HT1080 (cell line): ENCODE measurements at places on chromosomes 12 and 14. TPM values are rescaled to one million over a fixed set of nuclear protein-coding genes. Genes with fewer than 3 reads are reported as not detected.
A peak's percentile ranks its signal among the peaks of the same experiment; 100 is the strongest.

Gene PRKAG1
- 101 and 104 TPM in 2 replicates for total RNA-seq

Gene BDKRB2
- 0.03 TPM in 1 of 2 replicates, not detected in the other for total RNA-seq

Gene KRT6C
- not detected in 2 replicates for total RNA-seq

Gene PTHLH
- 0.13 and 0.87 TPM in 2 replicates for total RNA-seq

Gene JAG2
- total RNA-seq = 0.47 and 0.48 TPM in 2 replicates

Gene SLC7A7
- total RNA-seq = 1.1 and 2.0 TPM in 2 replicates

Gene NTF3
- total RNA-seq = not detected in 2 replicates

Gene PPFIA2
- total RNA-seq = 1.8 TPM in 2 replicates

Gene FAM234B
- 2.5 and 4.5 TPM in 2 replicates for total RNA-seq

GRCh38 chr14:71141701-71142374 is 234.6 kb downstream of the PCNX1 start:
- no peak for DNase-seq

DNA sequence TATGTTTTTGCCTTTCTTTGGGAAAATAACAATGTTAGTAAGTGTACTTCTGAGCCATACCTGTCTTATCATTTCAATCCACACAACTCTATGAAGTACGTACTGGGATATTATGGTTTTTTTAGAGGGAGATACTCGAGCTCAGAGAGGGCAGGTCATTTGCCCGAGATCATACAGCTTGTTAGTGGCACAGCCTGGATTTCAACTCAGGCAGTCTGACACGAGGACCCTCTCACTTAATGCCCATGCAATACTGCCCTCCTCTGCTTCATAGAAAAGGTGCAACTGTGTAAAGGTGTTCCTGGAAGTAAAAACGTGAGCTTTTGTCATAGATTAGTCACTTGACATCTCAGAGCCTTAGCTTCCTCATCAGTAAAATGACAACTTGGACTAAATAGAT is 128.0 kb downstream of the NDUFA12 start:
- DNase-seq = peak; percentile 35

DNA sequence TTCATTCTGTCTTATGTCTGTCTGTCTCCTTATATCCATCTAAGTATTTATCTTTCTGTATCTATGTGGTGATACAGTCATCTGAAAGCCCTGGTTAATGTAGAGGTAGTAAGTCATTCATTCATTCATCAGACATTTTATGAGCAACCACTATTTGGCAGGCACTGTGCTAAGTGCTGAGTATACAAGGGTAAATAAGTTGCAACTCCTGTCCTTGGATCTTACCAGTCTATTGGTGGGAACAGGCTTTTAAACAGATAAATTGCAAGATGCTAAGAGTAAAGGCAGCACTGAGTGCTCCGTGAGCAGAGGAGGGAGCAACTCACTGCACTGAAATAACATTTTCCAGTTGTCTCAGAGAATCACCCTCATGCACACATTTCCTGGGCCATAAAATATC is 68.6 kb downstream of the TMEM30B start:
- DNase-seq = no peak

DNA sequence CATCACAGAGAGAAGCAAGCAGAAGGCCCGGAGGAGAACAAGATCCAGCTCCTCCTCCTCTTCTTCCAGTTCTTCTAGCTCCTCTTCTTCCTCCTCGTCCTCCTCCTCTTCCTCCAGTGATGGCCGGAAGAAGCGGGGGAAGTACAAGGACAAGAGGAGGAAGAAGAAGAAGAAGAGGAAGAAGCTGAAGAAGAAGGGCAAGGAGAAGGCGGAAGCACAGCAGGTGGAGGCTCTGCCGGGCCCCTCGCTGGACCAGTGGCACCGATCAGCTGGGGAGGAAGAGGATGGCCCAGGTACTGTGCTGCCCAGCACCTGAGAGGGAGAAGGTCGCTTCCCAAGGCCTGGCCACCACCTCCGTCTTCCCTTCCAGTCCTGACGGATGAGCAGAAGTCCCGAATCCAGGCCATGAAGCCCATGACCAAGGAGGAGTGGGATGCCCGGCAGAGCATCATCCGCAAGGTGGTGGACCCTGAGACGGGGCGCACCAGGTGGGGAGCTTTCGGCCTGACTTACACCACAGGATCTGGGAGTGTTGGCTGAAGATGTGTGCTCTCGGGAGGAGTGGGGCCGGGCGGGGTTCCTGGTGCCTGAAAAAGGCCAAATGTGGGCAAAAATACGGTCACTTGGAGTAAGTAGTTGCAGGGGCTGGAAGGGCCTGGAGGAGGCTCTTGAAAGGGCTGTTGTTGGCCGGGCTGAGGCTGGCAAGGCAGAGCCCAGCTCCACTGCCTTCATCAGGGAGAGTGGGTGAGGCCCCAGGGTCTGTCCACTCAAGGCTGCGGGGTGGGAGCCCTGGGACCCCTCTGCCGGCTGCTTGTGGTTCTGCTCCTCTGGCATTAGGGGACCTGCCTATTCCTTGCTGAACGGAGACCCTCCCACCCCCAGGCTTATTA is 1.4 kb downstream of the ARL6IP4 start:
- DNase-seq = no peak

GRCh38 chr14:33510063-33510481 is 440.8 kb downstream of the EGLN3 start:
- peak; percentile 10 for DNase-seq

- no peak for DNase-seq
Measured at GRCh38 chr12:30041096-30041495, 257.4 kb upstream of the TMTC1 start.

GRCh38 chr12:66058554-66058953 is 72.0 kb downstream of the LLPH start:
- DNase-seq = no peak

GRCh38 chr12:25500651-25501050 is 52.4 kb downstream of the LMNTD1 start:
- no peak for DNase-seq

DNA sequence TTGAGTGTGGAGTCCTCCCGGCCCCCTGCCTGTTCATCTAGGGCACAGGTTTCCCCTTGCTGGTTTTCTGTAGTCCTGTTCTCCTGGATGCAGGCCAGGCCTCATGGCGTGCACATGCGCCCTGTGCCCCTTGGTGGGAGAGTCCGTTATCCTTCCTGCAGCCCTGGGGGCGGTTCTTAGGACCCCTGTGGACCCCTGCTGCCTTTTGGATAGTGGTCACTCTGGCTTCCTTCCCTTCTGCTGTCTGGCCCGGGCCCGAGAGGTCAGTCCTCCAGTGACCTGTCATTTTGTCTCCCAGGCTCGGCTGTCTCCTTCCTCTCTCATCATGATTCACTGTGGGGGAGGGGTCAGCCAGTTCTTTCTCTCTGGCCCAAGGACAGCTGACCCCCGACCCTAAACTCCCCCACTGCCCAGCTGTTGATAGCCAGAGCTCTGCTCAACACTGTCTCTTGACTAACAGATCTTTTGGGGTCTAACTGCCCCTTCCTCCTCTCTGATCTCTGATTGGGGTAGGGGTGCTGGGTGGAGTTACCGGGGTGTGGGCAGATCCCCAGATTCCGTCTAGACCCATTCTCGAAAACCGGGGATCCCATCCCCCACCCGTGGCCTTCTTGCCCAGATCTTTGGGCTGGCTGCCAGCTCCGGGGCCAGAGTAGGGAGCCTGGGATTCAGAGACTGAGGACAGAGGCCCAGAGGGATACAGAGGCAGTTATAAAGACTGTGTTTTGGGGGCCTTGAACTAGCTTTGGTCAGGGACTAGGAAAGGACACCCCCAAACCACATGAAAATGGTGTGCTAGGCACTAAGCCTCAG is 7.0 kb downstream of the CCND2 start:
- DNase-seq = no peak

DNA sequence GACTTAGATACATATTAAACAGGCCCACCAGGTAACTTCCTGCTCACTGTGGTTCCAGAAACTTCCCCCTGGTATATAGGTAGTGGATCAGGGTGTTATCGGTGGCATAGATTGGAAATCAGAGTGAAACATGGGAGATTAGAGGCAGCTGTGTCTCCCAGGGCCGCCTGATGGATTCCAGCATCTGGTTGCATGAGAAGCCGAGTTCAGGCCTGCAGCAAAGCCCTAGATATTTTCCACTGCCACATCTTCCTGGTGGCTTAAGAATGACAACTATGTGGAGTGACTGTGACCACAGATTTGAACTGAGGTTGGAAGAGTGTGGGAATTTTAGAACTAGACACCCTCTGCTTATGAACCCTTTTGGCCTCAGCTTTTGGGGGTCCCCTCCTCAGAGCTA is 184.8 kb upstream of the NTF3 start:
- DNase-seq = no peak

GRCh38 chr14:20802341-20803084 is at the start of gene RNASE1:
RNASE1 (minus strand) TSS chr14:20802844; CDS start chr14:20802068, 776 bp downstream.
- peak; percentile 57 for DNase-seq

DNA sequence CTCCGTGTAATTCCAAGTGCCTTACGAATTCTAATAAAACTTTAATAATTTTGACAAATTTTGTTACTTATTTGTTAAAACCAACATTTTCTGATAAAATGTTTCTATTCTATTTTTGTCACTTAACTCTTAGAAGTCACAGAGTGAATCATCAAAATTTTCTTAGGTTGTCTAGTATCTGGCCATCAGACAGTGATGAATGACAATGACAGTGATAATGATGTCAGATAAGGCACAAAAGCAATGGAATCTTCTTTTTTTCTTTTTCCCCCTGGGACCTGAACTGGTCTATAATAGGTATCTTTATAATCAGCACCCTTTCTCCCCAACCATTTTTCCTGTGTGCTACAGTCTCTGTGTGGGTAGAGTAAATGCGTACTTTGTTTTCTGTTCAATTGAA is 407.3 kb downstream of the SOX5 start:
- DNase-seq = no peak

DNA sequence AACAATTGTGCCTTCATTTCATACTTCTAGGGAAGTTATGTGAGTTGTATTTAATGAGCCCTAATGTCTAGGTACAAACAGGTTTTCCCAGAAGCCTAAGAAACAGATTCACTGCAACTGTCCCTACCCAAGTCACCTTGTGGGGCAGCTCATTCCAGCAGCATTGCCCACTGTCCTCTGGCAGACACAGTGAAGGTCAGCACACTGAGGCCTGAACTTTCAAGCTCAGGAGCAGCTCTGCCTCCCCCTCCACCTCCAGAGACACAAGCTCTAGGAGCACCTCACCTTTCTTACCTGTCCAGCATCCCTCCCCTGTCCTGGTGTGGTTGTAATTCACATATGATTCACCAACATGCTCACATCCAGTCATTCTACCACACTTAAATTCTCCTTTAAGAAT is 15.7 kb downstream of the UBE3B start:
- no peak for DNase-seq

- no peak for DNase-seq
Measured at GRCh38 chr14:53841109-53842099, 115.2 kb downstream of the BMP4 start.

DNA sequence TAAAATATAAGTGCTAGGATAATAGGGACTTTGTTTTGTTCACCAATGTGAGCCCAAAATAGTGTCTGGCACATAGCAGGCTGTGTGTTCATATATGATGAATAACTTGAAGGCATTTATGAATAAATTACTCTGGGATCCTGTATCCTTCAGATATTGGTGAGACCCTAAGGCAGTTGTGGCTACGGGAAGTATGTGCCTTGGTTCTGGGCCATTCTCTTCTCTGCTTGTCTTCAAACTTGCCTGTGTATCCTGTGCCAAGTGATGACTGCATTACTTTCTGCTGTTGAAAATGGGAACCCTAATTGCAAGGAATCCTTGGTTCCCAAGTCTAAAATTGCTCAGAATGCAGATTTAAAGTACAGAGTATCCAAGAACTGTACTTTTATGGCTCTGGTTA is 67.6 kb upstream of the KTN1 start:
- DNase-seq = no peak

- no peak for DNase-seq
Measured at GRCh38 chr12:80846952-80847351, 90.8 kb downstream of the LIN7A start.

- DNase-seq = peak; percentile 80
Measured at GRCh38 chr12:17108877-17109541, 503.0 kb upstream of the LMO3 start.

DNA sequence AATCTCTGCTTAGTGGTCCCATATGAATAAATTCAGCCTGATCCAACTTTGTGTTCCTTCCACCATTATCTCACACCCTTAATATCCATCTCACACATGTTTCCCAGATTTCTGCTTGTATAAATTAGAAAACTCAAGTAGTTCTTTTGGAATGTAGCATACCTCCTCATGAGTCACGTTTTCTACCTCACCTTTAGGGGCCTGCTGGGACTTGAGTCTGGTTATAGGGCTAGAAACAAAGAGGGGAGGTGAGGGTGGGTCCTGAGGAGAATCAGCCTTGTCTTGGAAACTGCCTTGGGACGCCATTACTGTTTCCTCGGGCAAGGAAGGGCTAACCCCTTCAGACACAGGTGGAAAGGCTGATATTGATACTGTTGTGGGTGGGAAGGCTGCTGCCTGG is 51.1 kb downstream of the EMP1 start:
- no peak for DNase-seq
